Psoas muscle (tissue), 8 donors: ENCODE measurements at places on chromosomes 12 and 14.

- no peak for DNase-seq
These were observed 66.0 kb downstream of the NUAK1 start for GRCh38 chr12:106072751-106073150.

DNA sequence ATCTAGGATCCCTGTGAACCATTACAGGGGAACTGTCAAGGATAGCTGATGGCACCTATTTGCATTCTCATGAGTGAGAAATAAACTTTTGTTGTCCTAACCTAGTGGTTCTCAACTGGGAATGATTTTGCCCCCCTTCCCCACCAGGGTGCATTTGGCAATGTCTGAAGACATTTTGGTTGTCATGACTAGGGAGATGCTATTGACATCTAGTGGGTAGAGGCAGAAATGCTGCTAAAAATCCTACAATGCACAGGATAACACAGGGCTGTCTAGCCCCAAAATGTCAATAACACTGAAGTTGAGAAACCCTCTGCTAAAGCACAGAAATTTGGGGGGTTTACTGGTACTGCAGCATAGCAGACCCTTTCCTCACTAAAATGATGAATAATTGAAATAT lies 140.9 kb upstream of the SRRM4 start:
- DNase-seq = no peak

DNA sequence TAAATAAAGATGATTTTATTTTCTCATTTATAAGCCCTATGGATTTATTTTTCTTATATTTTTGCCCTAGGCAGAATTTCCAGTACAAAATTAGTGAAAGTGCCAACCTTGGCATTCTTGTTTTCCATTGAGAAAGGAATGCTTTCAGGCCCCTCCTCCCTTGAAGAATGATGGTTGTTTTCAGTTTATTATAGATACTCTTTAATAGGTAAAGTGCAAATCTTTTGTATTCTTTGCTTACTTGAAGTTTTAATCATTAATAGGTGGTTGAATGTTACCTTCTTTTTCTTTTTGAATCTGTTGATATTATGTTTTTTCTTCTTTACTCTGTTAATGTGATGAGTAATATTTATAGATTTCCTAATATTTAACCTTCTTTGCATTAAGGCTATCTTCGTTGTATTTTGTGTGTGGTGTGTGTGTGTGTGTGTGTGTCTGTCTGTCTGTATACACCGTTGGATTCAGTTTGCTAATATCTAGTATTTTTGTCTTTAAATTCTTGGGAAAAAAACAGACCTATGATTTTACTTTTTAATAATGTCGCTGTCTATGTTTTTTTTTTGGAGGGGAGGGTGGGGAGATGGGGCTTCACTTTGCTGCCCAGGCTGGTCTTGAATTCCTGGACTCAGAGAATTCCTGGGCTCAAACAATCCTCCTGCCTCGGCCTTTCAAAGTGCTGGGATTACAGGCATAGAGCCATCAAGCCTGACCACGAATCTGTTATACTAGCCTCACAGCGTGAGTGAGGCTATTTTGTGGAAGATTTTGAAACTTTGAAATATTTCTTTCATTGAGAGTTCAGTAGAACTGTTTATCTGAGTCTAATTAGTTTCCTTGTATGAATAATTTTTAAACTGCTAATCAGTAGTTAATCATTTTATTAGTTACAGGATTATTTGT lies 13.5 kb downstream of the SRGAP1 start:
- DNase-seq = no peak

GRCh38 chr14:49972823-49973222 lies 79.9 kb downstream of the ARF6 start:
- no peak for DNase-seq

- DNase-seq = peak; percentile 60
These were observed 51.6 kb downstream of the MVK start for GRCh38 chr12:109625131-109625559.

- DNase-seq = peak; percentile 79
These were observed 516 bp downstream of the ANKRD9 start for GRCh38 chr14:102508774-102509745.

GRCh38 chr14:33110737-33111443 lies 172.2 kb downstream of the NPAS3 start:
- DNase-seq = no peak

DNA sequence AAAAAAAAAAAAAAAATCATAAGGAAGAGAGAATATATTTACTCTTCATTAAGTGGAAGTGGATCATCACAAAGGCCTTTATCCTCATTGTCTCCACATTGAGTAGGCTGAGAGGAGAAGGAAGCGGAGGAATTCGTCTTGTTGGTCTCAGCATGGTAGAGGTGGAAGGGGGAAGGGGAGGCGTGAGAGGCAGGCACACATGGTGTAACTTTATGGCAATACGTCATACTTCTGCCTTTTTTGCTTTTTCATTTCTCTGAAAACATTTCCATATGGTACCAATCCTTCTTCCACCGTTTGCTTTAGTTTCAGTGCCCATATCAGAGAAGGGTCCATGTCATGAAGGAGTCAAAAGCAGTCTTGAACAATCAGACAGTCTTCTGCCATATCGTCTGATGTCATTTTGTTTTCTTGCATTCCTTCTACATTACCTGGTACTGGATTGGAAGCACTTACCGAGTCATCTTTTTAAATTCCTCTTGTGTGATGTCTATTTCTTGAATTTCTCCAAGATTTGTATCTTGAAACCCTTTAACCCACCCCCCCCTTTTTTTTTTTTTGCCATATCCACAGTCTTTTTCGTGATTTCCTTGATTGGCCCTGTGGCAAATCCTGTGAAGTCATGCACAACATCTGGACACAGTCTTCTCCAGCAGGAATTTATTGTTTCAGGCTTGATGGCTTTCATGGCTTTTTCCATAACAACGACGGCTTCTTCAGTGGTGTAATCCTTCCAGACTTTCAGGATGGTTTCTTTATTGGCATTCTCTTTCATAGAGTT lies 8.9 kb downstream of the FUT8 start:
- no peak for DNase-seq

GRCh38 chr12:62792236-62792870 lies 142.6 kb downstream of the PPM1H start:
- DNase-seq = no peak

GRCh38 chr14:35341751-35342488 lies 49.7 kb downstream of the PSMA6 start:
- DNase-seq = peak; percentile 97

DNA sequence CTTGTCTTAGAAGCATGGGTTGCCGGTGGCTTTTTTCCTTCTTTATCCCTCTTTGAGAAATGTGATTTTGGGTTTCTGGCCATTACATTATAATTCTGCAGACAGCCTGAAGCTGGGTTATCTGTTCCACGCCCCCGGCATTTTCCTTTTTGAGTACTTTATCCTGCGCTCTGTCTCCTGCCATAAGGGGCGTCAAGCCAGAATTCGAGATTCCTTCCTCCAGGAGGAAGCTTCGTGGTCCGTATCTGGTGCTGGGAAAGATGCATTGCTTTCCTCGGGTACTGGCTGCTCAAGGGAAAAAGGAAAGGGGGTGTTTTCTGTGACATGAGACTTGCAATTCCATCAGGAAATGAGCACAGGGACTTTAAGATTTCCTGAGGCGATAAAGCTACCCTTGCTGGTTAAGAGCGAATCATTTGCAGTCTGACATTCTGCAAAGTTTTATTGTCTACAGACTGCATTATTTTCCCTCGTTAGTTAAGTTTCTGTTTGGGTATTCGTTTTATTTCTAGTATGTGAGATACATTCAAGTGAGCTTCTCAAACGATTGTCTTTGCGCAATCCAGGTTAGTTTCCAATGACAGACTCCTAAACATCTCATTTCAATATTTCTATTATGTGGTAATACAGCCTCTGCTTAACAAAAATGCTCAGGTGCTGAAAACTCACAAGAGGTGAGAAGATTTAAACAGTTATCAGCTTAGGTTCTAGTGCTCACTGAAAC lies 694 bp downstream of the AKAP5 start:
- DNase-seq = no peak

DNA sequence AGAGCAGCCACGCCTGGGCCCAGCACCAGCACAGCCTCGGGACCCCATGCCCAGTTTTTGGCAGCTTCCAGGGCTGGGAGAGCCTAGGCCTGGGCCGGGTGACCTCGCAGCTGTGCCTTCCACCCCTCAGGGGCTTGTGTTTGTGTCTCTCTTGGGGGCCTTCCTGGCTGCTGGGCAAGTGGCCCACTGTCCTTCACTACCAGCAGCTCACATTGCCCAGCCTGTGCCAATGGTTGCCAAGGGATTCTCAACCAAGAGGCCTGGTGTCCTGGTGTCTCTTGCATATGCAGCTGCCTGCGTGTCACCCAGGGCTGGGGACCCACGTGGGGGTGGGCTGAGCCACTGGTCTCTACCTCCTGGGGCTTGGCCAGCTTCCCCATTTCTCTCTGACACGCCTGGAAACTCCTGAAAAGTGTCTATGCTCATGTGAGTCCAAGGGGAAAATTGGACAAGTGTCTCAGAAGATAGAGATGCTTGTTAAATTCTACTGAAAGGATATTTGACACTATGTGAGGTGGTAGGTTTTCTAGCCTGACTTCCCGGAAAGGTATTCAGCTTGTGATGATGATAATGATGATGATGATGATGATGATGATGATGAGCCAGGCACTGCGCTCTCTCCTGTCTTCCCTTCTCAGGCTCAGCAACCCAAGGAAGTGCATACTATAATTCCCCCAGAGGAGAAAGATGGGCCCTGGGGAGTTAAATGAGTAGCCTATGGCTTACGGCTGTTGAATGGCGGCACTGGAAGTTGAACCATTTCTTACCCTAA lies 48.8 kb upstream of the ESRRB start:
- no peak for DNase-seq

DNA sequence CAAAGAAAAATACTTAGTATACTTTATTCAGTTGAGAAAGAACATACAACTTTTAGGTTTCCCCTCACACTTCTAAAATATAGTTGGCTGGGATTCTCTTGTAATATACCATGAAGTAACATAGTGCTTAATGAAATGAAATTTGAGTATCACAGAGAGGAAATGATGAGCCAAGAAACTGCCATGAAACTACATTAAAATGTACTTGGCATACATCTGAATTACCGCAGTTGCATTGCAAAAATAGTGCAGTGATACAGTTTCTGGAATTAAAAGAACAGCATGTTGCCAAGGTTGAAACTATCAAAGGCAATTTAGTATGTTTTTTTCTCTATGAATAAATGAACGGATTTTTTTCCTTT lies 389.2 kb downstream of the TMEM117 start:
- no peak for DNase-seq

GRCh38 chr12:59736359-59736758 lies 140.5 kb downstream of the SLC16A7 start:
- no peak for DNase-seq

DNA sequence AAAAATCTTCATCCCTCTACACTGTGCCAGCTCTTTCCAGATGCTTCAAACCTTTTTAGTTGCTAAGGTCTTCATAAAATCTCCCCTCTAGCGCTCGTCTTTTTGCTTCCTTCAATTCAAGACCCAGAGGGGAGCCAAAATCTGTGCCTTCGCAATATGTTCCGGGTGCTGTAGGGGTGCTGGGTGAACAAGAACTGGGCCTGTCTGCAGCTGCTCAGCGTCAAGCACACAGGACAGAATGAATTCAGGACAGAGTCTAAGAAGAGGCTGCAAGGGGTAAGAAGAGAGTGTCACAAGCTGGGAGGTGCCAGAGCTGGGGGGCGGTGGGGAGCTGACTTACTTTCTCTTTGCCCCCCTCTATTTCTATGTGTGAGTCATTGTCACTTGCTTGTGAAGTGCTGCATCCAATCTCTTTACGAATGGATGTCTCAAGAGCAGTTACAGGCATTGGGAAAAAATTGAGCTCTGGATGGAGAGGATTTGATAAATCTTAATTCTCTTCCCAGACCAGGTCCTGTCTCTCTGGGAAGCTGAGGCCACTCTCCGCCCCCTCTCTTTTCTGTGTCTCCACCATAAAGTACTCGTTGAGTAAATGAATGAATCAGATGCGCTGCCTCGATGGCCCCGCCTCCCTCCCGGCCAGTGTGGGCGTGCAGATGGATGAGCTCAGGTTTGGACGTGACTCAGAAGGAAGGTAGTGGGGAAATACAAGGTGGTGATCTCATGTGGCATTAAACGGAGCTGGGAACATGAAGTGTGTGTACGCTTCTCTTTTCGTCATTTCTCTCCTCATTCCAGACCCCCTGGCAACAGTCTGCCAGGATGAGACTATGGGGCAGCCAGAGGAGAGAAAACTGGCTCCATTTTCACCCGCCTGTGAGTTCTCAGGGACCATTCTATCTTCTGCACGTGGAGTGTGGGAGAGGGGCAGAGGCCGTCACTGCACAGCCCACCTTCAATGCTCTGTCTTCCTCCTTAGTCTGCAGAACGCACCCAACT lies 91.3 kb downstream of the TSPAN9 start:
- peak; percentile 42 for DNase-seq

GRCh38 chr14:48008646-48009045 lies 333.2 kb upstream of the MDGA2 start:
- DNase-seq = no peak

DNA sequence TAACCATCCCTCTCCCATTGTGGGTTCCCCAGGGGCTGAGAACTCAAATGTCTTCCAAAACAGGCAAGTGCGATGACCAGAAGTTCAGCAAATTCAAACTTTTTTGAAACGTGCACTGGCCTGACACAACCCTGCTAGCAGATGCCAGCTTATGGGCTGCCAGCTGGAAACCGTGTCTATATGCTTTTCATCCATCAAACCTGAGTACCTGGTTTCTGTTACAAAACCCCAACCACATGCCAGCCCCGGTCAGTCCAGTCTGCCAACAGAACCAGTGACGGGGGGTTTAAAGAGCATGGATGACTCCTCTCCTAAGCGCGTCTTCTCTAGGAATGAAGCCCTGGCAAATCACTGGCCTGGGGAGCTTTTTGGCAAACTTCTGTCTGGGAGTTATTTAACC lies 189.7 kb downstream of the TTC7B start:
- DNase-seq = peak; percentile 51

- no peak for DNase-seq
These were observed 10.9 kb upstream of the IL26 start for GRCh38 chr12:68236421-68237059.

GRCh38 chr12:56836317-56836716 lies 73.2 kb downstream of the HSD17B6 start:
- DNase-seq = no peak

- DNase-seq = no peak
These were observed 1.7 kb downstream of the USP44 start for GRCh38 chr12:95549392-95550084.

DNA sequence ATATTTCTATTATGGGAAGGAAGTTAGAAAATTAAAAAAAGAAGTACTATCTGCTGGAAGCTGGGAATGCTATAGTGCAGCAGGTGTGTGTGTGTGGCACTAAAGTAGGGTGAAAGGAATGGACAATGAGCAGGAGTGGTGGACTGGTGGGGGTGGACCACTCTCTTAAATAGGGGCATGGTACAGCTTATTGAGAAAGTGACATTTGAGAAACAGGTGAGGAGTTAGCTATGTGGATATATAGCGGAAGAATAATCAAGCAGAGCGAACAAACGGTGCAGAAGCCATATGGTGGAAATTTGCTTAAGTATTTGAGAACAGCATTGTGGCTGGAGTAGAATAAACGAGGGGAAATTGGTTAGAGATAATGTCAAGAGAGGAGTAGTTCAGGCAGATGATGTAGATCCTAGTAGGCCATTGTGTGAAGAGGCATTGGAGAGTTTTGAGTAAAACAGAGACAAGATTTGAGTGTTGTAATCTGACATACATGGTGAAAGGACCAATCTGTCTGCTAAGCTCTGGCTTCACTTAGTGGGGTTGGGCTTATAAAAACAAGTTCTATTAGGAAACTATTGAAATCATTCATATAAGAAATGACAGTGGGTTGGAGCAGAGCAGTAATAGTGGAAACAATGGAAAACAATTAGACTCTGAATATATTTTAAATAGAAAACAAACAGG lies 149.2 kb upstream of the SYT10 start:
- DNase-seq = no peak
